Activated CD4-positive, alpha-beta T cell treated with anti-CD3 and anti-CD28 coated beads, Interleukin-2, amount 10 ng/mL, durations not matched to agents 7 days and 5 days (primary cell): ENCODE measurements at places on chromosomes 3 and 15. TPM values are rescaled to one million over a fixed set of nuclear protein-coding genes. Genes with fewer than 3 reads are reported as not detected.

Gene TRAT1
- total RNA-seq, result 126 TPM

Gene PLIN1
- total RNA-seq, result 0.07 TPM

Gene PLSCR2
- total RNA-seq, result not detected

Gene UBAP1L
- total RNA-seq, result 5.3 TPM

Gene CFAP92
- total RNA-seq, result 0.10 TPM
